ENCODE measurements at places on chromosomes 12 and 14.

DNA sequence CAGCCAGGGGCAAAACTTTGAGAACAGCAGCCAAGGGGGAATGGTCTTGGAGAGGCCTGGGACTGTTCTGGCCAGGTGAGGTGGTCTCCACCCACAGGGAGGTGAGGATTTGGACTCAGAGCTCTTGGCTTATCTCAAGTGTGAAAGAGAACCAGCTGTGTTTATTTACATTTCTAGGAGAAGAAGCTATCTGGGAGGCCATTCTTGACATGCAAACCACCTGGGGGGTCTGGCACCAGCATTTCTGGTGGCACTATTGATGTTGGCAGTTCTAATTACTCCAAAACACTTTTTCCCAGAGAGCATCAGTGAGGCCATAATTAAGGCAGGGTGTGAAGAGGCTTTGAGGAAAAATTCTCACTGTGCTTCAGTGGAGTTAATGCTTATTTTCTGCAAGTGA lies 95.1 kb downstream of the CAND1 start:
- no peak for DNase-seq

GRCh38 chr12:43094886-43095575 lies 457.0 kb downstream of the ADAMTS20 start:
- DNase-seq, result no peak

GRCh38 chr14:40983604-40984003 lies 623.1 kb upstream of the LRFN5 start:
- no peak for DNase-seq

DNA sequence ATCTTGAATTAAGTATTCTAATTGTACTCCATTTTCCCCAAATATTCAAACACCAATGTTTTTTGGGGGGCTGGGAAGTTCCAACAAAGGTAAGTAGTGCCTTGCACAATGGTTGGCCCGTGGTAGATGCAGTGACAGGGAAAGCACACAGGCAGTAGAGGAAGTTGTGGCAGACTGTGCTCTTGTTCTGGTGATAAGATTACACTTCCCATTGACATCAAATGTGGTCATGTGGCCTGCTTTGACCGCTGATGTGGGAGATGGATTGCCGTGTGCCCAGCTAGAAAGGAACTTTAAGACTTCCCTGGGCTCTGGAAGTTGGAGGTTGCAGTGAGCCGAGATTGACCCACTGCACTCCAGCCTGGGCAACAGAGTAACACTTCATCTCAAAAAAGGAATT lies 223.8 kb downstream of the VRK1 start:
- no peak for DNase-seq

- no peak for DNase-seq
Observed at GRCh38 chr12:14072987-14073386, 91.6 kb upstream of the GRIN2B start.

DNA sequence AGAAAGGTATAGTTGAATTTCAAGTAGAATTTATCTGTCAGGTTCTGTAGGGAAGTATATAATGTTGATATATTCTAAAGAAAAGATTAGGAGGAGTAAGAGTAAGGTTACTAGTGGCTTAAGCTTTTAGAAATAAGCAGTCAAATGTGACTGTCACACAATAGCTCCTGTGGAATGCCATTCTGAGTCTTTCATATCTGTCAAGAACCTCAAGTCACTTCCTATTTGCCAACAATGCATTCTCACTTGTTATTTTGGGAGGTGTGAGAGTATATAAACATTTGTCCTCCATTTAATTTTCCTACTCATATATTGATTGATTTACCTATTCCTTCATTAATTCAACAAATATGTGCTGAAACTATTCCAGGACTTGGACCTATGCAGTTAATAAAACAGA lies 11.7 kb downstream of the CLEC9A start:
- no peak for DNase-seq

Data from activated T-cell treated with anti-CD3 and anti-CD28 coated beads, Interleukin-2, amount 50 U/mL, for 72 hours (primary cell).